Stimulated activated memory B cell treated with anti-CD40 and anti-IgM and Interleukin-4, amounts not matched to agents 10 μg/mL and 1 μg/mL and 100 μg/mL, for 72 hours (primary cell): ENCODE measurements at places on chromosomes 13 and 19.

DNA sequence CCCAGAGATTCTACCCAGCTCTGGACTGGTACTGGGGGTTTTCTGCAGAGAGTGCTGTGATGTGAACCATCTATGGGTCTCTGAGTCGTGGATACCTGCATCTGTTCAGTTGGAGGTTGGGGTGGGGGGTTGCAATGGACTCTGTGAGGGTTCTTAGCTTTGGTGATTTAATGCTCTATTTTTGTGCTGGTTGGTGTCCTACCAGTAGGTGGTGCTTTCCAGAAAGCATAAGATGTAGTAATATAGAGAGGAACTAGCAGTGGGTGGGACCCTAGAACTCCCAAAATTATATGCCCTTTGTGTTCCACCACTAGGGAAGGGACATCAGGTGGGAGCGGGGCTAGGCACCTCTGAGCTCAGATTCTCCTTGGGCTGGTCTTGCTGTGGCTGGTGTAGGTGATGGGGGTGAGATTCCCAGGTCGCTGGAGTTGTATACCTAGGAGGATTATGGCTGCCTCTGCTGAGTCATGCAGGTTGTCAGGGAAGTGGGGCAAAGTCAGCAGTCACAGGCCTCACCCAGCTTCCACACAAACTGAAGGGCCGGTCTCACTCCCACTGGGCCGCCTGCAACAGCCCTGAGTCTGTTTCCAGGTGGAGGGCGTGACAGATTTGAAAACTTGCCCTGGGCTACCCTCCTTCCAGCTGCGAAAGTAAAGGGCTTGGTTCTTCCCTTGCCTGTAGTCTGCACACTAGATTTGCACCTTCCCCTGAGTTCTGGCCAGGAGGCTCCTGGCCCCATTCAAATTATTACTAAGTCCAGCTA lies 573.0 kb upstream of the SLITRK1 start:
- ATAC-seq: no peak

DNA sequence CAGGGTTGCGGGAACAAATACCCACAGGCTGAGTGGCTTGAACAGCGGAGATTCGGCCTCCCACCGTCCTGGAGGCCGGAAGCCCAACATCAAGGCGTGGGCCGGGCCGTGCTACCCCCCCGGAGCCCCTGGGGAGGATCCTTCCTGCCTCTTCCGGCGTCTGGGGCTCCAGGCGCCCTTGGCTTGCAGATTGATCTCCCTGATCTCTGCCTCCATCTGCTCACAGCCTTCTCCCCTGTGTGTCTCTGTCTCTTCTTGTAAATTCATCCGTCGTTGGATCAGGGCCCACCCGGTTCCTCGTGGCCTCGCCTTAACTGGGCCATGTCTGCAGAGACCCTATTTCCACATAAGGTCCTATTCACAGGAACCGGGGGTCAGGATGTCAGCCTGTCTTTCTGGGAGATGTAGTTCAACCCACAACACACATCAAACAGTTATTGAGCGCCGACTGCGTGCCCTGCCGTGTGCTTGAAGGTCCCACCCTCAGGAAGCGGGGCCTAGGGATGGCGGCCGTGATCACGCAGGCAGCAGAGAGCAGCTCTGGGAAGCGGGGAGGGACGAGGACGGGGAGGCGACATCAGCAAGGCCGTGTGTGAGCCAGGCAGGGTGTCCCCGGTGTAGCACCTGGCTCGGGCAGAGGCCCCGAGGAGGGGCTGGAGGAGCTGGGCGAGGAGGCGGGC lies 21.3 kb downstream of the HCN2 start:
- peak; percentile 70 for ATAC-seq

DNA sequence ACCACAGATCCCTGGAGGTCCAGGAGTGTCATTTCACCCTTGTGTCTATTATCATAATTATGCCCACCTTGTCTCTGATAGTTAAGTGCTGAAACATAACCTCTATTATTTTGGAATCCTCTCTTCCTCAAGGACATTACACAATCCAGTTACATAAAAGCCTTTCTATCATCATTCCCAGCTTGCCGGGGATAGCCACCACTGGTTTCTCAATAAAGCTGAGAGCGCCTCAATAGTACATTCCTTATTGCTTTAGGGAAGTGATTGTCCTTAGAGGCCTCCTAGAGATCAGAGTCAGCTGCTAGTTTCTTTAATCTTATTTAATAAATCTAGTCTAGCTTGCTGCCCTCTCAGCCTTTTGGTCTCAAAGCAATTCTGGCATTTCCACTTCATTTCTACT lies 490.0 kb upstream of the ATXN8OS start:
- ATAC-seq: no peak

GRCh38 chr13:57633141-57633949 lies 1.8 kb downstream of the PCDH17 start:
- no peak for ATAC-seq

GRCh38 chr19:10001899-10002298 lies 8.4 kb downstream of the COL5A3 start:
- no peak for ATAC-seq
